ENCODE measurements at places on chromosomes 12 and 14.

DNA sequence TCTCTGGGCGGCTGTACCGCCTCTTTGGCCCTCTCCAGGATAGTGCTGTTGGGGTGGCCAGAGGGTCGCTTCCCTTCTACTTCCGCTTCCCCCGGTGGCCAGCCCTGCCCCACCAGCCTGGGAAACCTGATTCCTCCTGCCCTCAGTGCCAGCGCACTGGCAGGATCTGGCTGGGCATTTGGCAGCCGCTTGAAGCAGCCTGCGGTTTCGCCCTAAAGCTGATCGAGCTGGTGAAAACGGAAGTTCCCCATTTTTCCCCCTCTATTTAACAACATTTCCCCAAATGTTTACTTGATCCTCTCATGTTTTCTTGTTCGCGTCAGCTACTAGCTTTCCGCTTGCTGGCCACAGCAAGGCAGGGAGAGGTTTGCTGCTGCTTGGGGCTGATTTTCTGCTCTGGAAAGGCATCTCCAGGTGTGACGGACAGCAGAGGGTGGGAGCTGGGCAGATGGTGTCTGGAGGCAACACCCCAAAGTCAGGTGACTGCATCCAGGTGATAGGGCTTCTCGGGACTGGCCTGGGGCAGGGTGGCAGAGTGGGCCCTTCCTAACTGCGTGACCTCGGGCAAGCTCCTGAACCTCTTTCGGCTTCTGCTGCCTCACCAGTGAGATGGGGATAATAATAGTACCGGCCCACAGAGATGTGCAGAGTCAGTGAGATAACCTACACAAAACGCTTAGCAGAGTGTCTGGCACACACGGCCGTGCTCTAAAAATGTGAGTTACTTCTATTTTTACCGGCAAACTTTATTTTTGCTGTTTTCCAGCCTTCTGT is 53.1 kb downstream of the TSPAN9 start:
- DNase-seq: no peak

DNA sequence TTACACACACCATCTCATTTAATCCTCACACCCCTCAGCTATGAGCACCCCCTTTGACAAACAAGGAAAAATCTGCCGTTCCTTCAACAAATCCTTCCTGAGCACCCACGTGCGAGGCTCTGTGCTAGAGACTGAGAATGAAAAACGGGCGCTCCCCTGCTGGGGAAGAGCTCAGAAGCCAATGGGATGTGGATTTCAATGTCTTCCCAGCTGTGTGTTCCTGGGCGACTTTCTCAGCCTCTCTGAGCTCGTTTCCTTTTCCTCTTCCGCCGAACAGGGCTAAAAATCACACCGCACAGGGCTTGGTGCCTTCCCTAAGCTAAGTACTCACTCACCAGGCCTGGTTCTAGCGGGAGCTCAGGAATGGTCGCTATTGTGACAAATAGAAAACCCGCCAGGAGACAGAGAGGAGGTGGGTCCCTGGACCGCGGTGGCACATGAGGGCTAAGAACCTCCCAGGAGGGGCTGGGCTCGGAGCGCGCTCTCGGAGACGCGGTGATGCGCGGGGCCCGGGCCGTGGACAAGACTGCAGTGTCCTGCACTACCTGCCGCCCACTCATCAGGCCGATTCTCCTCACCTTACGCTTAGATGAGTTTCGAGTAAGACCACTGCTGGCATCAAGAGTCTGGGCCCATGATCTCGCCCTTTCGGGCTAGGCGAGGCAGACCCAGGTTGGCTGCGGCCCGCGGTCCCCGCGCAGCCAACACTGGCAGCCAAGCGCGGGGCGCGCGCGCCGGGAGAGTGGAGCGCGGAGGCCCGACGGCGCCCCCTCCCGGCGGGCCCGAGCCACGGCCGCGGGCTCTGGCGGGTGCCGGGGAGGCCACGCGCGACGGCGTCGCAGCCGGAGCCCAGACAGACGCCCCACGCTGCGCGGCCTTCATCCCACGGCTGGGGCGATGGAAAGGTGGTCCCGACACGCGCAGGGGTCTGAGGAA is 17.0 kb downstream of the ZDHHC22 start:
- DNase-seq: peak; percentile 70

GRCh38 chr12:4074129-4074528 is 199.4 kb upstream of the CCND2 start:
- DNase-seq: no peak

- DNase-seq: no peak
Measured at GRCh38 chr12:113439606-113440030, 17.4 kb downstream of the SDSL start.

- no peak for DNase-seq
Measured at GRCh38 chr14:61369454-61369810, 48.1 kb downstream of the PRKCH start.

DNA sequence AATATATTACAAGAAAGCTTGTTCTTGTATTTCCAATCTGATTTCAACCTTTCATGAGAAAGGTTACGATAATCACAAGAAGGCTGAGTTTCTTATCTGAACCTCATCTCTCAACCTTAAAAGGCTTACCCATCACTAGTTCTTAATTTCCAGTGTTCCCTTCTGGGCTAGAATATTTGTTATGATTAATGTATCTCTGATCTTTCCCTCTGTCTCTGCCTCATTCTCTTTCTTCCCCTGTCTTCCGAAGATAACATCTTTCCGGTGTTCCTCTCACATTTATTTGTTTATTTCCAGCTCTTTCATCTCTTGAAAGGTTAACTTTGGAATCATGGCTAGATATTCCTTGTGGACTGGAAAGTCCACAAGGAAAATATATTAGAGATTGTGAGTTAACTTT is 255.9 kb downstream of the SLC6A15 start:
- no peak for DNase-seq

GRCh38 chr12:131381716-131382430 is 329.0 kb upstream of the SFSWAP start:
- no peak for DNase-seq

DNA sequence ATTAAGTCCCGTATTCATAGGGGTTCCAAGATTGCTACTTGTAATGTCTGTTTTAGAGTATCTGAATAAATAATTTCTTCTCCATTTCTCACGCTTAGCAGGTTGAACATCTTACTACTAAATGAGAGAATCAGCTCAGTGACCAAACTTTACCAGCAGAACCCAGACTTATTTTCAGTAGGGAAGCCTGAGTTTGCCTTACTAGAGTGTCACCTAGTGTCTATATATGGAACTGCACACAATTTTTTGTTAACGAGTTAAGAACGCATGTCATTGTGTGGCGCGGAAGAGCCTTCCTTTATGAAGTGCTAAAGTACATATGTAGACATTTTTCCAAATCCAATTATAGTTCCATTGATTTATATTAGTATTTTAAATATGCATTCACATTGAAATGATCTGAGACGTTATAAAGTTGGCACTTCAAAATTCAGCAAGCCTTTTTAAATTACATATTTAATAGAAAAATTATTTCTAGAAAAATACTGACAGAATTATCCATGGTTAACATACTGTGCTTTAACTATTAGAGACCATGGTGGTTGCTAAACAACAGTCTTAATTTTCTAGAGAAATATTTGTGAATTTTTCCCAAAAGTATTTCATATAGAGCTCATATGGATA is 88.3 kb downstream of the RPS29 start:
- no peak for DNase-seq

- no peak for DNase-seq
Measured at GRCh38 chr14:23407516-23408306, at the start of gene MYH6. Gene MYH6, minus strand, starts transcription at chr14:23408273. Its CDS starts 1,050 bp downstream, at chr14:23407223.

DNA sequence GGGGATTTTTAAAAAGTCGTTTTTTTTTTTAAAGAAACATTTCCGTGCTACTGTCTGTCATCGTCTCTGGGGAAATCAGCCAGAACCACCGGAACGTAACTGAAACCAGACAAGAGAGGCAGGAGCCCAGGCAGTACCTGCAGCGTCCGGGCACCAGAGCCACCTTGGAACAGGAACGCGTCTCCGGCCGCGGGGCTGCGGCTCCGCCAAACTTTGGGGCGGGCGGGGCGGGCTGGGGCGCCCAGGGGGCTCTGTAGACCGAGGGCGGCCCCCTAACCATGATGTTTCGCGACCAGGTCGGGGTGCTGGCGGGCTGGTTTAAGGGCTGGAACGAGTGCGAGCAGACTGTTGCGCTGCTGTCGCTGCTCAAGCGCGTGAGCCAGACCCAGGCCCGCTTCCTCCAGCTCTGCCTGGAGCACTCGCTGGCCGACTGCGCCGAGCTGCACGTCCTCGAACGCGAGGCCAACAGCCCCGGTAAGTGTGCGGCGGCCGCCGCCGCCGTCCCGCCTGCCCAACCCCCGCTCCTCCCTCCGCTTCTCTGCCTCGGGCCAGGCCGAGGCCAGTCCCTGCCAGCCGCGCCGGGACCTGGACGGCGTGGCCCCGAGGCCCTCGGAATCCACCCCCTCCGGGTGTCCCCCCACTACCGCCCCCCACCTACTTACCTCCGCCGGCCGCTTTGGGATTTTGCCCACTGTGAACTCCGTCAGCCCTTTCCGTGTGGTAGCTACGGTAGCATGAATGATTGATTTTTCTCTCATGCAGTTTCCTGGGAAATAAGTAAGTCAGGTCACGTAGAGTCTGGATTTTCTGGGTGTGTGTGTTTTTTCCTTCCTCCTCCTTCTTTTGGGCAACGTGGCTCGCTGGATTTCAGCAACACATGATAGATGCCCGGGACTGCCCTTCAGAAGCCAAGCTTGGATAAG is 972 bp downstream of the SAMD4A start:
- DNase-seq: peak; percentile 18

GRCh38 chr12:1529862-1530591 is 64.4 kb downstream of the FBXL14 start:
- no peak for DNase-seq

GRCh38 chr12:52306731-52307130 is 14.5 kb downstream of the KRT83 start:
- no peak for DNase-seq

DNA sequence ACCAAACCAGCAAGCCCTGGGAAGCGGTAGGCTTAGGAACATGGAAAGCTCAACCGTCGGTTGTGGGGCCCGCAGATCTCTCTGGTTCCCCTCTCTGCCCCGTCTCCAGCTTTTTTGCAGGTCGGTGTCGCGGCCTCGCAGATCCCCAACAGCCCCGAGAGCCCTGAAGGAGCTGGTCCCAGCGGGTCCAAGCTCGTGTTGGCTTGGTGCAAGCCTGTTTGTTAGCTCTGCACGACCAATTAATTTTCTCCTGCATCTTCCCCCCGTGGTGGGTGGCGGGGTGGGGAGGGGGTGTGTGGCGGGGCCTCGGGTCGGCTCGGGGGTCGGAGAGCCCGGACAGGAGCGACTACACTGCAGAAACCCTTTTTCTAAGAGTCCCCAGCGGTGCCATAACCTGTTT is 449 bp upstream of the SLC24A4 start:
- no peak for DNase-seq

- no peak for DNase-seq
Measured at GRCh38 chr14:76995279-76996035, 33.1 kb downstream of the IRF2BPL start.

DNA sequence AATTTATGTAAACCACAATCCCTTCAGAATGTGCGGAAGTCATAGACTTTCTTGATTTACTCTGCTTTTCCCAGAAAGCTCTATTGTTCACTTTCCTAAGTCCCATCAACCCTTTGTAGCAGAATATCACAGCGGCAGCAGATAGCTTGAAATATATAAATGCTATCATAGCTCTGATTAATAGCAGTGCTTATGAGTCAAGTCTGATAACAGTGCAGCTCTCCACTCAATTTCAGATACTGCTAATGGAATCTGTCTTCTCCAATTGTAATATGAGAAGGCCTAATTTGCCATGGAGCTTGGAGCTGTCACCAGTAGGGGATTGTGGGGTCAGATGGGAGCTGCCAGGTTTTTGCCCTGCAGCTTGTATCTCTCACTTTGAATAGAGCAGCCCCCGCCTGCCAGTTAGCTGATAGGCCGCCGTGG is 10.9 kb downstream of the TMEM260 start:
- no peak for DNase-seq

- no peak for DNase-seq
Measured at GRCh38 chr14:95619785-95620417, 66.3 kb upstream of the TCL1B start.

DNA sequence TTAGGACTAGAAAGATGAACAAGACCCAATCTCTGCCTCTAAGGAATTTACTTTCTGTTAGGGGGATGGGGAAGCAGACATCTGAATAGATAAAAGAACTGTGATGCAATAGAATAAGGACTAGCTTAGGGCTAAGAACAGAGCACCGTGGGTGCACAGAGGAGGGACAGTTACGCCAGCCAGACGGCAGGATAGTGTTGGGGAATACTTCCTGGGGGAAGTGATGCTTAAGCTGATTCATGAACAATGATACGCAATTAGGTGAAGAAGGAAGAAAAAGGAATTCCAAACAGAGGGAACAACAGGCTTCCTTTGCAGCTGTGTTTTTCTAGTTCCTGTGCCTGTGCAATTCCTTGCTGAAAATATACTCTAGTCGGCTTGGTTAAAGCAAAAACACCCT is 501.1 kb downstream of the APAF1 start:
- DNase-seq: no peak

DNA sequence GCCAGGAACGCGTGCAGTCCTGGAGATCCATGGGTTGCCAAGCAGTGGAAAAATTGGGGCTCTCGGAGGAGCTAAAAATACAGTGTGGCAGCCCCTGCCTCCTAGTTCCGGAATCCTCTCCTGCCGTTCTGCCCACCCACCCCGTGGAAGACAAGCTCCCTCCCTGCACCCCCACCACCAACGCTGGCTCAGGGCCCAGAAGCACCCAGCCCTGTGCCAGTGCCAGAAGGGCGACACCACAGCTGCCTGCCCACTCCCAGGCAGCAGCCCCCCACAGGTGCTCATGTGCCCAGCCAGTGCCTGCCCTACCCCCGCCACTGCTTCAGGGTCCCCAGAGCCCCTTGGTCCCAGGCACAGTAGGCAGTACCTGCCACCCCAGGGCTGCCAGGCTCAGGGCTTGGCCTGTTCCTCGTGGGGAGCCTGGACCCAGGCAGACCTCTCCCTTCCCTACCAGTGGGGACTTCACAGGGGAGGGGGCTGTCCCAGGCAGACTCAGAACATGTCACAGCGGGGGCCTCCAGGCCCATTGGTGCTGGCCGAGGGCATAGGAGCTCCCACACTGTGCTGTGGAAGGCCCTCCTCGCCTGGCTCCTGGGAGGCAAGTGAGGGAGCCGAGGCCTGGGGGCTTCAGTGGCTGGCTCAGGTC is 7.4 kb downstream of the INF2 start:
- DNase-seq: no peak

GRCh38 chr12:68119724-68120211 is 39.8 kb downstream of the IFNG start:
- no peak for DNase-seq

GRCh38 chr12:19764408-19764807 is 325.1 kb downstream of the AEBP2 start:
- DNase-seq: no peak

GRCh38 chr12:22399464-22400180 is 65.1 kb upstream of the ST8SIA1 start:
- no peak for DNase-seq

DNA sequence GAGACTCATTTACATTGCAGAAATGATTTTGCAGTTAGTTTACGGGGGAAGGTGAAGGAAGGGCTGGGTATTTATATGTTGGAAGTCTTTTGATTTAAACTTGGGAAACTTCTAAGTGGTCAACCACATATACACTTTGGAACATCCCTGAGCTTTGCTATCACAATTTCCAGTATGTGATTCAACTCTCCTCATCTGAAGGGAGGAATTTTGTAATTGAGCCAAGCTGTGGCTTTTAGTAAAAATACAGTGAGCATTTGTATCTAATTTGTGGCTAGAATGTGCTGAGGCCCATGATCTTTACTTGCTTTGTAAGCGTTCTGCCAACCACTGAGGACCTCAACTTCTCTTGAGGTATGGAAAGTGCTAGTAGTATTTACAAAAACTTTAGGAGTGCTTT is 235.0 kb upstream of the PDZRN4 start:
- DNase-seq: no peak
